ENCODE measurements at places on chromosomes 4 and X. TPM values are rescaled to one million over a fixed set of nuclear protein-coding genes. Genes with fewer than 3 reads are reported as not detected.

HADH gene
- 12.5 TPM for total RNA-seq

KCNIP4 gene
- 7.1 TPM for total RNA-seq

NOX1 gene
- not detected for total RNA-seq

PLP1 gene
- 10.1 TPM for total RNA-seq

FGF16 gene
- under 0.01 TPM for total RNA-seq

FTSJ1 gene
- total RNA-seq = 34.9 TPM

MTNR1A gene
- 0.49 TPM for total RNA-seq

TCEAL4 gene
- 45.7 TPM for total RNA-seq

TAF9B gene
- 26.1 TPM for total RNA-seq

PNMA6F gene
- 0.49 TPM for total RNA-seq

BST1 gene
- total RNA-seq = 2.7 TPM

NXF2B gene
- total RNA-seq = not detected

ACTRT1 gene
- total RNA-seq = not detected

SULT1B1 gene
- total RNA-seq = 0.98 TPM

LIMCH1 gene
- total RNA-seq = 117 TPM

KIF4A gene
- 2.5 TPM for total RNA-seq

PCSK1N gene
- 79.4 TPM for total RNA-seq

GLRB gene
- 25.6 TPM for total RNA-seq

AKAP4 gene
- total RNA-seq = not detected

LRP2BP gene
- 4.2 TPM for total RNA-seq
